ENCODE measurements at places on chromosomes 5 and 9.
A peak's percentile ranks its signal among the peaks of the same experiment; 100 is the strongest.

DNA sequence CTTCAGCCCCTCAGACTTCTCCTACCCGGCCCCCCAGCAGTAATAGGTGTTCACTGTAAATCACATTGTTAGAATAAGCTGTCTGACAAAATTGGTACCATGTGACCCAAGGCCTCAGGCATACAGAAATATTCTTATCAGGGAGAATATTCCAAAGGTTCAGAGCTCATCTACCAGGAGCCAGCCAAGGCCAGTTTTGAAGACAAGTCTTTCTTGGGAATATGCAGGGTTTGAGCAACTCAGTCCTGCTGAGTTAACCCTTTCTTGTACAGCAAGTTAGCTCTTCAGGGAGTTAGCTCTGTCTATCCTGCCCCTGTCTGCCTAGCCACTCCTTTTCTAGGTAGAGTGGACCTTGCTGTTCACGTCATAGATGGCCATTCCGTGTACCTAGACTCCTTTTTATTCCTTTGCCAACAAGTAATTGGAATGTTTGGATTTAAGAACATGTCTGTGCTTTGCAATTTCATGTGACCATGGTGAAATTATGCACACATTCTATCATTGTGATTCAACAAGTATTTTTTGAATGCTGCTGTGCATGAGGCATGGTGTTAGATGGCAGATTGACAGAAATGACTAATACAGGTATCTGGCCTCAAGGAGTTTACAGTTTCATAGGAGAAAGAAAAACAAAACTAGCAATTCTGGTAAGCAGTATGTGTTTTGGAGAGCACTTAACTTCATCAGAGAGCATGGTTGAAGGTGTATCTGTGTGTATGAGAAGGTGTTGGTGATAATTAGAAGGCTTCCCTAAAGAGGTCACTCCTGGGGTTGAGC lies 22.6 kb downstream of the TGFBR1 start:
- no peak for ATAC-seq

DNA sequence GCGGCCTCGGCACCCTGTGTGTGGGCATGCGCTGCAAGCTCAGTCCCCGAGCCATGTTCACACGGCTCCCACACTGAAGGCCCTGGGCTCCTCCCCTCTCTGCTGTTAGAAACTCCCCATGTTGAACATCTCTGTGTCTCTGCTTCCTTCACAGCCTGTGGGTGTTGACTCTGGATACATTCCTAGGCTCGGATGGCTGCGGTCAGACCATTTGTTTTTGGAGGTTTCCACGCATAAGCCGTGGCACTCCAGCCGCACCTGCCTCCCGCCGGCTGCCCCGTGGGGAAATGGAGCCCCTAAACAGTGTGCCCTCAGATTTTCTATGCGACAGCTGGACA lies 31.2 kb upstream of the LRRC14B start:
- no peak for ATAC-seq

DNA sequence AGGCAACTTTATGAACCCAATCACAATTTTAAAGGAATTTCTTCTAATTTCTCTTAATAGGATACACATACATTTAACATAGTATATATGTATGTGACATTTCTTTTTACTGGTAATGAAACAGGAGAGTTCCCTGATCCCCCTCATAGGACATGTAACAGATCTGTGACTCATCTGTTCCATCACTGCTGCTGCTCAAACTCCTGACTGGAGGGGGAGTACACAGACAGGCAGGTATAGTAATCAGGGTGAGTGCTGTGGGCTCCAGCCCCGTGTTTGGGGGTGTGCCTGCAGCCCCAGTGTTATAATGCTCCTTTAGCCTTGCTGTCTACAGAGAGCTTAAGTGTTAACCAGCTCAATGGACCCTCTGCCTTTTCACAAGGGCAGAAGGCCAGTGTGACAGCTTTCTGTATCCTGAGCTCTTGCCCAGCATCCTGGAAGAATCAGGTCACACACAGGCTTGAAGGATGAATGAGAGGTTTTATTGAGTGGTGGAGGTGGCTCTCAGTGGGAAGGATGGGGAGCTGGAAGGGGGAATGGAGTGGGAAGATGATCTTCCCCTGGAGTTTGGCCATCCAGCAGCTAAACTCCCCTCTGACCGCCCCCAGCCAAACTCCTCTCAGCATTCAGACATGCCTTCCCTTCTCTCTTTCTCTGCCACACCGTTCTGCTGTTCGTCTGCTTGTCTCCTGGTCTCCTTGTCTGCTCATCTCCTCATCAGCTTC lies 161.3 kb downstream of the ZNF608 start:
- no peak for ATAC-seq

DNA sequence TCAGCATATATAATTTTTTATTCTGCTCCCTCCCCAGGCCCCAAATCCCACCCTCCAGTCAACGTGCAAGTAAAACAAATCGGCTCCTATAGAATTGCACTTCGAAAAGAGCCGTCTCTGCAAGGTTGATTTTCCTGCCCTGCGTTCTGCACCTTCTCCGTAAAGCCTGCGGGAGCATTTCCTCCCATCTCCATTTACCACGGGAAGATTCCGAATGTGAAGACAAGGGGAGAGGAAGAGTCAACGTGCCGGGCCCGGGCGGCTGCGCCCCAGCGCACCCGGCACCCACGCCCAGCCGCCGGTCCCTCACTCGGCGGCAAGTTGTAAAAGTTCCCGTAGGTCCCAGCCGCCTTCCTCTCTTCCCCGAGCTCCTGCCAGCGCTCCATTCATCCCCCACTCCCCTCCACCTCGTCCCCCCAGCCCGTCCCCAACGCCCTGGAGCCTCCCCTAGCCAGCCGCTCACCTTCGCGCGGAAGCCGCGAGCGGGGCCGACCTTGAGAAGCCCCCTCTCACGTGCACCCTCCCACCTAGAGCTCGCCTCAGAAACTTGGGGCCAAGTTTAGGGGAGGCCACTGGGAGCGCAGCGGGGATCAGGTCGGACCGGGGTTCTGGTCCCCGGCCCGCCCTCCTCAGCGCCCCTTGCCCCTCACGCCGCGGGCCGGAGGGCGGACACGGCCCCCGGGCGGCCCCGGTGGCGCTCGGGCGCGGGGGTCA lies 431 bp downstream of the BNC2 start:
- peak; percentile 17 for ATAC-seq

GRCh38 chr5:88322785-88323184 lies 54.1 kb upstream of the TMEM161B start:
- ATAC-seq: no peak

DNA sequence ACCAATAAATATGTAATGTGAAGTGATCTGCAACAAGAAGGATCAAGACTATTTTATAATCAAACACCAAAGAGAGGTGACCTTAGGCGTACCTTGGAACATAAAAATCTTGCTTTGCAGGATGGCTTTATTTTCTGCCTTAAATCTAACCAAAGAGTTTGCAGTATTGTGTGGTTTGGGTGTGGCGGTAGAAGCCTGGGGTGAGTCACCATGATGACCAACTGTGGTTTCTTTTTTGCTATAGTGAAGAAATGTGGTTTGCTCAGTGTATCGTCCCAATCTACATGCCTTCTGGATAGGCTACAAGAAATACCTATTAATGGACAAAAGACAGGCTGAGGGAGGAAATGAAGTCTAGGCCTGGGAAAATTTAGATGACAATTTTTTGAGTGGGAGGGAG lies 5.1 kb upstream of the CAST start:
- peak; percentile 63 for ATAC-seq

- no peak for ATAC-seq
Observed at GRCh38 chr9:17613758-17614157, 34.9 kb downstream of the SH3GL2 start.

DNA sequence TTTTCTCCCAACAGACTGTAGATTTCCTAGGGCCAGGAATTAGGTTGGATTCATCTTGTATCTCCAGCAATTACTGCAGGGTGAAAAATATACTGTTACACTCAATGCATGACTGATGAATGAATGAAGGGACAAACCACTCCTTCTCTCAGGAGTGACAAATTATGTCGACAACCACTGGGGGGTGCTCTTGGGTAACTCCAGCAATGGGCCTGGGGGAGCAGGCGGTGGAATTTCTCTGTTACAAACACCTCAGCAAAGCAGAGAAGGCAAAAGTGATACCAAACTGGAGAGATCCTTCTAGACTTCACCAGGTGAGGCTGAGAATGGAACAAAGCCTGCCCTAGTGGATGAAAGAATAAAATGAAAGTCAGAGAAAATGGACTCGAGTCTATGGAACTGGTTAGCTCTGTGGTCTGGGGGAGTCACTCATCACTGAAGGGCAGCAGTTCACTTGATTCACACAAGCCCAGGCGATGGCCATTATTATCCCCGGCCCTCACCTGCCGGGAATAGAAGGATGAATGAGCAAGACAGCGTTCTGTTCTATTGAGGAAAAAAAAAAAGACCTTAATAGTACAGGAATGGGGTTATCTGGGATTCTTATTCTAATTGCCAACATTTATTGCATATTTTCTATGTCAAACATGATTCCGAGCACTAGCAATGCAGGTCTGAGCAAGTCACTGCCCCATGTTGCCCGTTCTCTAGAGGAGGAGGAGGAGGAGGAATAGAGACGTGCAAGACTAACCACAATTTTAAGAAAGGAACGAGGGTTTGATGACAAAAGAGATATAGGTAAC lies 341.1 kb downstream of the ASTN2 start:
- peak; percentile 70 for ATAC-seq

DNA sequence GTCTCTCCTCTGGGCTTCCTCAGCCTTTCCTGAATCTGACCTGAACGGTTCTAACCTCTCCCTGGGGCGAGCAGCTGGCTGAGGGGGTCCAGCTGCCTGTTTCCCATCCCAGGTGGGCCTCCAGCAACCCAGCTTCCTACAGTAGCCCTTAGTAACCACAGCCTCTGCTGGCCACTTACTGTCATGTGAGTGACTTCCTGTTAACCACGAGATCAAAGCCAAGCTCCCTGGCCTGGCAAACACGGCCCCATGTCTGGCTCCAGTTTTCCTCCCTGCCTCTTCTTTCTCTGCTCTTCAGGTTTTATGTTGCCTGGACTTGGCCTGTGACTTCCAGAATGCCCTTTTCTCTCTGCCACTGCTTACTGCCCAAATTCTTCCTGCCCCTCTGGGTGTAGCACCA lies 47.2 kb upstream of the DAB2IP start:
- ATAC-seq: peak; percentile 8

DNA sequence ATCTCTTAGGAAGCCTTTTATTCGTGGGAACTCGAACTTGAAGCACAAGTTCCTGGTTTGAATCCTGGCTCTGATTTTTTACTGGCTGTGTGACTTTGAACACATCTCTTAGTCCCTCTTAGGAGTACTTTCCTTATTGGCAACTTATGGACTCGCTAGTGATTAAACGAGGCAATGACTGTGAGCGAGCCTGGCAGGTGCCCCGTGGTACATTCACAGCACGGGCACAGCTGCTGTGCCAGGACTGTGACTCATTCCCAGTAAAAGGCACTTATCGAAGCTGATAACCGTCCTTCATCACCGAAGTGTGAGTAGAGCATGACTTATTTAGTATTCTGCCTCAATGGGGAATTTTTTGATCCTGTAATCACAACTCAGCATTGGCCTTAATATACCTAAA lies 22.7 kb downstream of the CFAP90 start:
- ATAC-seq: no peak

GRCh38 chr9:74006935-74007334 lies 490.2 kb upstream of the RORB start:
- ATAC-seq: no peak

GRCh38 chr9:12874395-12874794 lies 99.6 kb downstream of the LURAP1L start:
- ATAC-seq: no peak

DNA sequence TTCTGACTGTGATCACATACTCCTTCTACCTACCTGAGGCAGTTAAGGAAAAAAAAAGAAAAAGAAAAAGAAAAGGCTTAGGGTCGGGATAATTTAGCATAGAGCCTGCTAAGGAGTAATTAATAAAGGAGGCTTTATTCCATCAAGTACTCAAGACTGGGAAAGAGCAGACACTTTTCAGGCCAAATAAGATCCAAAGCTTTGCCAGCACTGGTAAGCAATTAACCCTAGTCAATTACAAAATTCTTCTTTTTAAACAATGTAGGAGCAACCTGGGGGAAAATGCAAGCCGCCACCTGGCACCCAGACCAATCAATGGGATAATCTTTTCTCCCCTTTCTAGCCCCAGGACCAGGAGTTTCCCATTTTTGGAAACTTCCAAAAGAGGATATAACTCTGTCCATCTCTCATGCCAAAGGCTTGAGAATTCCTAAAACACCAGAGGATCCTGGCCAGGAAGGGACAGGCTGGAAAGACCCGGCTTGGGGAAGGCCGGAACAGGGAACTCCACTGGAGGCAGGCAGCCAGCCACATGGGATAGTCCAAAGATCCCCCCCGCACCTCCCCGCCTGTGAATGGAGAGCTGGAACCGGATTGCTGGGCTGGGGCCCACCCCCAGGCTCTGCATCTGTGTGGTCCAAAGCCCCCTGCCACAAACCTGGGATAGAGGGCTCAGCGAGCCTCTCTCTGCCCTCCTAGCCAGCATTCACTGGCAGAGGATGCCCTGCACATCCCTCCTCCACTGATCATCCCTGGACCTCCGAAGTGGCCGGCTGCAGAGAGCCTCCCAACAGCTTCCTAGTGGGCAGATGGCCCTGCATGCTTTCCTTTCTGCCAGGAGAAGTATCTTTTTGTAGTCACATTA lies 117.8 kb downstream of the ZNF354C start:
- no peak for ATAC-seq

- no peak for ATAC-seq
Observed at GRCh38 chr9:9791611-9792010, 821.2 kb downstream of the PTPRD start.

DNA sequence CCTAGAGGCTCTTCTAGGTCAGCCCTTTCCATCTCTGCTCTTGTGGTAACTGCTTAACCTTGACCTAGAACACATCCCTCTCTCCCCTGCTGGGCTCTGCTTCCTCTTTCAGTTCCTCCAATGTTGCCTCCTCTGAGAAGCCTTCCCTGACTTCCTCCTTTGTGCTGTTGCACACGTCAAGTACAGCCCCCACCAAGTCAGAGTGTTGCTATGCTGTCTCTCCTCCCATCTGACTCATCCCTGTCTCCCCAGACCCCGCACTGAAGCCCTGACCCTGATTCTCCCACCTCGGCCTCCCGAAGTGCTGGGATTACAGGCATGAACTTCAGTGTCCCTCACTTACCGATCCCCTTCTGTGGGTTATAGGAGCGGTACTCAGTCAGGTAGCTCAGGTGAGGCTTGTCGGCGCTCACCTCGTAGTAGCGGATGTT lies 10.4 kb upstream of the TRIM14 start:
- no peak for ATAC-seq

GRCh38 chr5:135020111-135020895 lies 13.7 kb downstream of the PITX1 start:
- no peak for ATAC-seq

GRCh38 chr5:142013734-142014521 lies 1.1 kb upstream of the GNPDA1 start:
- no peak for ATAC-seq

GRCh38 chr9:23342291-23342690 lies 483.7 kb downstream of the ELAVL2 start:
- ATAC-seq: no peak

DNA sequence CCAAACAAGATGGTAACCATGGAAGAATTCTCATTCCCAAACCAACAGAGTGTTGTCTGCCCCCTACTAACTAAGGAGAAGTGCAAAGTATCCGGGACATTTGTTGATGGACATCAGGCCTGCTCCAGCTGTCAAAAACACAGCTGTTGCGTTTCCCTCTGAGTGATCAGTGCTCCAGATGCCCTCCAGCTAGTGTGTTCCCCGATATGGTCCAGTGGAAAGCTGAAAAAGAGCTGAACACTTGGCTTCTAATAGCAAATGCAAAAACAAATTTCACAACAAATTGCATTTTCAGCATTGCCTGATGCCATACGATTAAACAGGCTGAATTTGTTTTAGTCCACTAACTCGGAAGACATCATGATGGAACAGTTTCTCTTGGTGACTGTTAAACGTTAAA lies 1398.7 kb downstream of the PTPRD start:
- ATAC-seq: no peak

Measured in SK-N-SH treated with all-trans-retinoic acid at 6 μM for 48 hours (cell line).